Lung microvascular endothelial cell (primary cell): ENCODE measurements at places on chromosomes 4 and X.

DNA sequence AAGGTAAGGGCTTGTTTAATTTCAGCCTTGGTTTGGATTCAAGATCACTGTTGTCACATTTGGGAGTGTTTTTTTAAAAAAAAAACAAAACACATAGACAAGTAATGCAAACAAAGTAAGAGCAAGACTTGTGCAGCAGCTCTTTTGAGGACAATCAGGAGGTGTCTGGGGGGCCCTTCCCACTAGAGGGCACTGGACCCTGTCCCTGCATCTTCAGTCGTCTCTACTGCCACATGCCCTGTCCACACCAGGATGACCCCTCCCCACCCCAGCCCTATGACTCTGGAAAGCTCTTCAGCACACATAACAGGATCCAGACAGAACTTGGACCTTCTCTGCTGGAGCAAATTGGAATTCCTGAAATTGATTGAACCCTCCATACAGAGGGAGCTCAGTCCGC, 71.0 kb downstream of the USP46 start:
- peak; percentile 68 for DNase-seq

GRCh38 chr4:46073778-46074177, 50.1 kb downstream of the GABRG1 start:
- no peak for DNase-seq

GRCh38 chr4:52665592-52665991, 6.5 kb upstream of the USP46 start:
- peak; percentile 36 for DNase-seq

GRCh38 chrX:20252381-20253231, 14.1 kb downstream of the RPS6KA3 start:
- DNase-seq = peak; percentile 65

DNA sequence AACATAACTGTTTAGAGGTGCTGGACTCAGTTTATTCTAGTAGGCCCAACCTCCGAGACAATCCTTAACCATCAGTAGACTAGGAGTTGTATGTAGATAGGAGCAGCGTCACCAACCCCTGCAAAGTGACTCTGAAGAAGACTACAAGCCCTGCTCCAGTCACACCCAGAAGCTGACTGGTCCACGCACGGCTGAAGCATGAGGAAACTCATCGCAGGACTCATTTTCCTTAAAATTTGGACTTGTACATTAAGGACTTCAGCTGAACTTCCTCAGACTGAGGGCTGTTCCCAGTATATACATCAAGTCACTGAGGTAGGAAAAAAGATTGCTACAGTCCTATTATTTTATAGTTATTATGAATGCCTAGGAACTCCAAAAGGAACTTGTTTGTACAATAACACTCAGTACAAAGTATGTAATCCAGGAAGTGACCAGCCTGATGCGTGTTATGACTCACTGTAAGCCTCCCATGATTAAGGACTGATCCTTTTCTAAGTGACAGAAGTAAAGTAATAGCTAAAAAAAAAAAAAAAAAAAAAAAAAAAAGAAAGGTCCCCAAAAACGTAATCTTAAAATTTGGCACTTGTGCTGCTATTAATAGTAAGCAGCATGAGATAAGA, 41.6 kb upstream of the UGT2B7 start:
- DNase-seq = peak; percentile 95

DNA sequence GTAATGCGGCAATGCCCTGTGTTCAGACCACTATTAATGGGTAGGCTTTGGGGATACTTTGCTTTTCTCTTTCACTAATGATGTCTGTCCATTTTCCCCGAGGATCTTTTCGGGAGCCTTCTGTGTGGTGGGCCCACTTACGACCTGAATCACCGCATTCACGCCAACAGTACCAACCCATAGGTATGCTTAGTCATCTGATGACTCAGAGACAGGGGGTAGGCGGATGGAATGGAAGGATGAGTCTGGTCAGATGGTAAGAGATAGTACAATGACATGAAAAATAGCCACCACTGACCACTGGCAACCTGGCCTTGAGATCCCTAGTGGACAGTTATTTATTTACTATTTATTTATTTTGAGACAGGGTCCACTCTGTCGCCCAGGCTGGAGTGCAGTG, 76.0 kb upstream of the DHRSX start:
- DNase-seq = no peak
